ENCODE measurements at places on chromosomes 4 and X. TPM values are rescaled to one million over a fixed set of nuclear protein-coding genes. Genes with fewer than 3 reads are reported as not detected.

- no peak for DNase-seq
Observed at GRCh38 chr4:111204797-111205196, 581.9 kb upstream of the PITX2 start.

DNA sequence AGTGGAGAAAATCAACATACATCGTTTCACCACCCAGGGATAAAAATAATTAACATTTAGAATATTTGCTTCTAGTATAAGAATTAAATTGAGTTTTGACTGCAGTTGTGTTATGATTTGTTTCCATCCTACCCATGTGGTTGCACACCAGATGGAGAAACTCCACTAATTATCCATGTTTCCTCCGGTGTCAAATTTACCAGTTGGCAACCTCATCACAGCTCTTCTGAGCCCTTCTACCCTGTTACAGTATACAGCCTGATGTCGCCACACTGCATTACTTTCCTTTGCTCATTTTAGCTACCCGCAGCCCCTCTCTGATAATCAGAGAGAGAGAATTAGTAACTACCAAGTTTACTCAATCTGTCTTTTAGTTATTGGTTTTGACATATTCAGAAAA is 411.2 kb downstream of the DTHD1 start:
- DNase-seq = no peak

DNA sequence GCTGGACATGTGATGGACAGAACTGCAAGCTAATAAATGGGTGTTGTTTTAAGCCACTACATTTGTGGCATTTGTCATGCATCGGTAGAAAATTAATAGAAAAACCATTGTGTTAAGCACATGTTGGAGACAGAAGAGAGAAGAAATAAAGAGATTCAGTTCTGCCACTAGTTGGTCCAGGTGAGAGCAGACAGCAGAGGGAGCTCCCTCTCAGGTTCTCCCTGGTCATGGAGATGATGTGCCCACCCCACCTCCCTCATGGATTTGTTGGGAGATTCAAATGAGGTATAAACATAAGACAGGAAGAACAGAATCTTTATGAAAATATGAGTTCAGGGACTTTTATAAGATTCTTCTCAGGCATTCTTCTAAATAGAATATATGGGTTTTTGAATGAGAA is 36.8 kb upstream of the OCIAD2 start:
- no peak for DNase-seq

GRCh38 chrX:42269186-42269585 is 345.8 kb upstream of the CASK start:
- DNase-seq = no peak

DNA sequence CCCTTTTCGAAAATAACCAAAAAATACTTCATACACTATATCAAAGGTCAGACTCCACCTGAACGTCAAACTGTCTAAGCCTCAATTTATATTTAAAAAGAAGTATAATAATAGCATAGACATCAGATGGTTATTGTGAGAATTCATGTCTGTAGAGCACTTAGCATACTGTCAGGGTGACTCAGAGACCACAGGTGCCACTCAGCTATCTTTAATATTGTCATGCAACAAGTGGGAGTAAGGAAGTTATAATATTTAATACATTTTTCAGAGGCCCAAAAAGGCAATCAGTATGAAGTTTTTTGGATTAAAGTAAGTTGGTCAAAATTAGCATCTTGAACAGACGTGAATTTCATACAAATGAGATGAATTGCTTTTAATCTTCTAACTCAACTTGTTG is 93.3 kb downstream of the PHOX2B start:
- DNase-seq = peak; percentile 71

- DNase-seq = no peak
Observed at GRCh38 chr4:126753592-126753991, 879.2 kb upstream of the INTU start.

DNA sequence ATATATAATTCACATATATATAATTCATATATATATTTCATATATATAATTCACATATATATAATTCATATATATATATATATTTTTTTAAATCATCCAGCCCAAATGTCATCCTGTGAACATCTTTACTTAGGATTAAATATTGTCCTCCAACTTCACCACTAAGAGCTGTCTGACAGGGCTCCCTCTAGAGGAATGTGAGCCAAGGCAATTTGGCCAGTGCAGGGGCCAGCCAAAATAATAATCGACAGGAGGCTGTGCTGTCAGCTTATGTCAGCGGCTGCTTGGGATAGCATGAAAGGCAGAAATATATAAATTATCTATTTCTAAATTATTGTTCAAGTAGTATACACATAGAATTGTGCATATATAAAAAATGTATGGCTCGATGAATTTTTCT is 29.5 kb downstream of the EGFL6 start:
- DNase-seq = peak; percentile 18

- DNase-seq = no peak
Observed at GRCh38 chr4:17093481-17093880, 195.0 kb upstream of the LDB2 start.

- DNase-seq = peak; percentile 23
Observed at GRCh38 chr4:155667222-155667567, 547 bp downstream of the GUCY1A1 start.

The SPANXA2 gene
- not detected for total RNA-seq
